Inflammatory macrophage treated with lipopolysaccharide for 1 hour (primary cell): ENCODE measurements at places on chromosomes 2 and 18.
A peak's percentile ranks its signal among the peaks of the same experiment; 100 is the strongest.

GRCh38 chr2:240812301-240812680 lies 7.7 kb downstream of the KIF1A start:
- no peak for DNase-seq

DNA sequence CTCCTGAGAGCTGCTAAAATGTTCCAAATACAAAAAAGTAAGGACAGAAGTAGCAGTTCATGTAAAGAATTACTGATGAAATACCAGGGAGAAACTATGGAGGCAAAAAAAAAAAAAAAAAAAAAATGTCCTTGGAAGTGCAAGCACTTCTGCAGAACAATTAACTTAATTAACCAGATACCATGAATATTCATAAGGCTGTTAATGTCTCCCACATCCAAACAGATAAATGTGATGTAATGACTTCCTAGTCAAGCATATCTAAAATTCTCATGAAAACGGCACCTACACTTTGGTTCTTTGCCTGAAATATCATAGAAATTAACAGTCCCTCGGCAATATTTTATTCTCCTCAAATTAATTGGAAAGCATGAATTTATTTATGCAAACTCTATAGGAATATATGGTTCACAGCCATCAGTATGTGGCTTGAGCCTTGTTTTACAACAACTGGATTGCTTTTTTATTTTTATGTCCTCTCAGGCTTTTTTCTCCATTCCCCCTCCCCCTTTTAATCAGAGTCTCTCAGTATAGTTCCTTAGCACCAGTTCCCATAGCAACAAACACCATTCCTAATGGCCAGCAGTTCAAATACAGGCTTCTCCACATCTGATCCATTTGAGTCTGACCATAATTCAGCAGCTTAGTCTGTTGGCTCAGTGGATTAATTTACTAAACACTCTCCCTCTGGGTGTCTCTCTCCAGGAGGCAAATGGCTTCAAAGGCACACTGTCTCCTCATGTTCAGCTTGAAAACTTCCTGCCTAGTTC lies 97.1 kb downstream of the ITGA4 start:
- no peak for DNase-seq

GRCh38 chr2:201465524-201465971 lies 14.0 kb downstream of the STRADB start:
- DNase-seq: no peak

GRCh38 chr2:202060218-202060617 lies 12.8 kb upstream of the KIAA2012 start:
- no peak for DNase-seq

DNA sequence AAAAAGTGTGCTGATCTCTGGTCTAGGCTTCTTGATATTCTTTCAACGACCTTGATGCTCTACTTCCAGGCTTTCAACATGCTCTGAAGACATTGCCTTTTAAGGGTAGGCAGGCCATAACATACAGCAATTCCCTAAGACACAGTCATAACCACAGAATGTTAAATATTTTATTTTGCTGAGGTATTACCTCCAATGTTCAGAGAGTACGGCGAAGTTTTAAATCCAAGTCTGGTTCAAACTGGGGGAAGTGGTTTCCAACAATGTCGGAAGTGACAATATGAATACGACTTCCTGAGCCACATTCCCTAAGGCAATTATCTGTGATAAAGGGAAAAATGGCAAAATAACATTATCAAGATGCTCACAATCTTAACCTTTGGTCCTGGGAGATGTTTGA lies 1077.9 kb upstream of the PIK3C3 start:
- DNase-seq: no peak

DNA sequence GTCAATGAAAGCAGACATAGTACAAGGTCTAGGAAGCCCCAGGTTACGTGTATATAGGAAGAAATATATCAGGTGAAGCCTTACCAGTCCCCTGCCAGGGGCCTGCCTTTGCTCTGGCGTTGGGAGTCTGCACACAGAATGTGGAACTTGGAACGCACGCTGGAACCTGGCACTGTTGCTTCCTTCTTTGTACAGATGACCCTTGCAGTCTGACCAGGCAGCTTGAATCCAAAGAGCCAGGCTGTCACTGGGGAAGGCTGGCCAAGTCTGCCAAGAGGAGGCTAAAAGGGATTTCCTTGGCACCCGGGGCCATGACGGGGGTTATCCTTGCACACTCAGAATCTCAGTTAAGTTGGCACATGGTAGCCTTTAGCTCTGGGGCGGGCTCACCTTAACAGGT lies 39.5 kb downstream of the TMEM247 start:
- DNase-seq: no peak

- DNase-seq: no peak
Measured at GRCh38 chr2:30450025-30450424, 3.0 kb downstream of the LCLAT1 start.

GRCh38 chr18:24674200-24674599 lies 213.8 kb downstream of the HRH4 start:
- DNase-seq: no peak

DNA sequence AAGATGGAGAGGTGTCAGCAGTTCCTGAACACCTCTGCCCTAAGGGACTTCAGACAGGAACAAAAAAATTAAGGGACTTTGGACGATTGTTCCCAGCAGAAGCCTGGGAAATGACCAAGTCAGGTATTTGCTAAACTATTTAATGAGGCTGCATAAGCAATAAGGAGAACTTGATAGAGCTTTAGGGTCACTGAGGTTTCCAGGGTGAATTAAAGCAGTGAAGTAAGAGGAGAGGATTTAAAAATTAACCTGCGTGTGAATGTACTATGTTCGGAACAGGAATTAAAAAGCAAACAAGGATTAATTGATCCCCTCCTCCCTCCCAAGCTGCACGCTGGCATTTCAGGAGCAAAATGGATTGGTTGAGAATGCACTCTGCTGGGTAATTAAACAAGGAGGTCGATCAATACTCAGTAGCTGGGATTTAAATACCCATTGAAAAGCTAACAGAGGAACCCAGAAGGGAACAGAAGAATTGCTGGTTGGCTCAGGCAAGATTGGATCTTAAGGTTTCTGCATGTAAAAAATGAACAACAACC lies 157.2 kb downstream of the RNF152 start:
- DNase-seq: no peak

- DNase-seq: peak; percentile 78
Measured at GRCh38 chr2:175552902-175553301, 371.4 kb upstream of the ATP5MC3 start.

DNA sequence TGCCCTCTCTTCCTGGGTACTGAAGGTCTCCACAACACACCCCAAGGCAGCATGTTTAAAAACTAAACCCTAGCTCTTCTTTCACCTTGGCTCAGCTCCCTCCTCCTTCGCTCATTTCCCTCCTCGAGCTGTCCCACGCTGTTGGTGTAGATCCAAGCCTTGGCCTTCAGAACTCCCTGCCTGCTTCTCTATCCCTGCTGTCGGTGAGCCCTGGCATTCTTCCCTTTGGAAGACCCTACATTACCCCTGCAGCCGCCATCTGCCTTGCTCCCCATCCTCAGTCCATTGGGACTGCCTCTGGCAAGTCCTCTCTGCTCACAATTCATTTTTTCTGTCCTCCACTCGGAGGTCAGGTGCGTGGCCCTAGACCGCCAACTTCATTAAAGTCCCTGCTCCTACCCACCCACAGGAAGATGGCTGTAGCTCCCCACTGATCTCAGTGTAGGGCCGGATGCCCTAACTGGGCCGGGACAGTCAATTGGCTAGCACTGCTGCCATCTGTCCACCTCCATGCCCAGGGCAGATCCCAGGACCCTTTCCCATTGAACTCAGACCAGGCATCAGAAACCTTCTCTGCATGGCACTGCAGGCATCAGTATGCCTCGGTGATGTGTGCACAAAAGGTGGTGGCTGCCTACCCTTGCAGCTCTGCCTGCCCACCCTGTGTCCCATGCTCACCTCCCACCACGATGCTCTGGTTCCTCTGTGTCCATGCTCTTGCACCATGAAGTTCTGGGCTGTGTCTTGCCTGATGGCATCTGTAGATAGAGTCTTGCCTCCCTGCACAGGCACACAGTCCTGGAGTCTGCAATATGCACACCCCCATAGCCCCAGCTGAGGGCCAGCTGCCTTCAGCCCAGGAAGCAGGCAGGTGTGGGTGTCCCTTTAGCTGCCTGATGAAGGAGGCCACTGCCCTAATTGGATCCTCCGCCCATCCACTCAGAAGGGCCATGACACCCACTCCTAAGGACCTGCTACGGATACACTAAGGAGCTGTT lies 5.7 kb downstream of the AMER3 start:
- no peak for DNase-seq

DNA sequence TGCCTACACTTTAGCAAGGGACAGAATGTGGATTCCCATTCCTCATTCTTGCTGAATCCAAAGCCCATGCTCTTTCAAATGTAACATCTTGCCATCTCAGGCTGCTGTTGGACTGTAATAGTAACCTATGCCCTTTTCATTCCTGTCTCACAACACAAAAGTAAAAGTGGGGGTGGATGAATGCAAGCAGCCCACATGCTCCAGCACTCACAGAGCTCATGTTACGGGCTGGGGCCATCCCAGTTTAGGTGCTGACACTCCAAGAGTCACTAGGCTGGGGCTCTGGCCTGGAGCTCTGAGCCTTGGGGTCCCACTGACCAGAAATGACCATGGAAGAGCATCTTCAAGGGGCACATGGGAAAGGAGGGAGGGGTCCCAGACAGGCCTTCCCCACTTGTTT lies 47.6 kb downstream of the CCBE1 start:
- DNase-seq: no peak
